Progenitor cell of endocrine pancreas (in vitro differentiated cells): ENCODE measurements at places on chromosomes 1 and 21.

GRCh38 chr1:244006961-244007360, 44.1 kb upstream of the ZBTB18 start:
- no peak for DNase-seq

DNA sequence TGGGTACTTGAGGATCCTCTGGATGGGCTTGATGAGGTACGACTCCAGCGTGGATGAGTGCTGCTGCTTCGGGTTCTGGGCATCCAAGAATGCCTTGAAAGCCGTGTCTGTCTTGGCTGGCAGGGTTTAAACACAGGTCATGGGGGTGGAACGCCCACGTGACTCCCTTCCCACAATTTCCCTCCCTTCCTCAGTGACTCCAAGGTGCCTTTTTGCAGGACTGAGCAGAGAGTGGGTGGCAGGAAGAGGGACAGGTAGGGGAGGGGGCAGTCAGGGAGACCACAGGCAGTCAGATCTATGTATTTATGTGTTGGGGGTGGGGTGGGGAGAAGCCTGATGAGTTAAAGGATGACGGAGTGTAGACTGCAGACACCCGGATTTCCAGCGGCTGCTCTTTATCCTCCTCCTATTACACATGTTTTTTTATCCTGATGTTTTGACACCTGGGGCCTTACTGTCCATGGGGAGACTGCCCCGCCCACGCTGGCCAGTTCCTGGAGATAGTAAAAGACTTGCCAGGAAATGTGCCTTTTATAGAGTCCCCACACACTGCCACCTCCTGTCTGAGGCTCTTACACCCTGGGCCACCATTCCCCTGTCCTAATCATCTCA, 103.2 kb upstream of the KRTAP19-8 start:
- DNase-seq: no peak

- DNase-seq: no peak
Observed at GRCh38 chr1:236280438-236281197, 1.1 kb downstream of the ERO1B start.

- no peak for DNase-seq
Observed at GRCh38 chr1:10594595-10595223, 120.0 kb downstream of the PEX14 start.

GRCh38 chr21:41338455-41338854, 21.9 kb downstream of the FAM3B start:
- no peak for DNase-seq
